ENCODE measurements at places on chromosomes 16 and 17.

- DNase-seq: no peak
Observed at GRCh38 chr17:49110509-49110908, 22.1 kb upstream of the B4GALNT2 start.

GRCh38 chr17:7589891-7590691, at the start of gene SOX15:
Gene SOX15, minus strand, starts transcription at chr17:7590094. Its CDS starts 418 bp downstream, at chr17:7589676.
- DNase-seq: no peak

- no peak for DNase-seq
Observed at GRCh38 chr17:62592341-62593099, 35.0 kb upstream of the MRC2 start.

GRCh38 chr16:4679156-4679849, 14.1 kb upstream of the NUDT16L1 start:
- DNase-seq: no peak

DNA sequence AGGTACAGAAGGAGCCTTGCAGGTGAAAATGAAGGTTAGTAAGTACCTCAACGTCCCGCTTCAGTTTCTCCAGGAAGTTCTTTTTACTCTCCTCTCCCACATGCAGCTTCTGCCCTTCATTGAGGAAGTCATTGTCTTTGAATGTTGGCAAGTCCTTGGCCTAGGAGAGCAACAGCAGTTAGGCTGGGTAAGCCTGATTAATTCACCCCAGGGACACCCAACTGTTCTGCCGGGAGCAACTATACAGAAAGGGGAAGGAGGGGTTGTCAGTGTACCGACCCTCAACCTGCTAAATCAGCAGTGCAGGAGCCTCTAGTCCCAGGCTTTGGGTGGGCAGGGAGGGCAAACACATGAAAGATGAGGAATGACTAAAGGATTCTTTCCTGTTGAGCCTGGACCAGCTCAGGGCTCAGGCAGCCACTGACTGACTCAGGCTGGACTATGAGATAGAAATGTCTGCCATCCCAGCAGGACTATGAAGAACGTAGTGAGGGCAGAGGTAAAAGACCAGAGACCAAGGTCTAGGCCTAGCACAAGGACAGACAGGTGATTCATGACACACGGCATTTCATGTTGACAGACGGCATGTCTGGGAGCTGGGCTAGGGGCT, 21.6 kb downstream of the PIP4K2B start:
- no peak for DNase-seq

- no peak for DNase-seq
Observed at GRCh38 chr16:89690392-89690901, 4.0 kb downstream of the CDK10 start.

- no peak for DNase-seq
Observed at GRCh38 chr17:49255125-49255524, 24.5 kb upstream of the PHOSPHO1 start.

DNA sequence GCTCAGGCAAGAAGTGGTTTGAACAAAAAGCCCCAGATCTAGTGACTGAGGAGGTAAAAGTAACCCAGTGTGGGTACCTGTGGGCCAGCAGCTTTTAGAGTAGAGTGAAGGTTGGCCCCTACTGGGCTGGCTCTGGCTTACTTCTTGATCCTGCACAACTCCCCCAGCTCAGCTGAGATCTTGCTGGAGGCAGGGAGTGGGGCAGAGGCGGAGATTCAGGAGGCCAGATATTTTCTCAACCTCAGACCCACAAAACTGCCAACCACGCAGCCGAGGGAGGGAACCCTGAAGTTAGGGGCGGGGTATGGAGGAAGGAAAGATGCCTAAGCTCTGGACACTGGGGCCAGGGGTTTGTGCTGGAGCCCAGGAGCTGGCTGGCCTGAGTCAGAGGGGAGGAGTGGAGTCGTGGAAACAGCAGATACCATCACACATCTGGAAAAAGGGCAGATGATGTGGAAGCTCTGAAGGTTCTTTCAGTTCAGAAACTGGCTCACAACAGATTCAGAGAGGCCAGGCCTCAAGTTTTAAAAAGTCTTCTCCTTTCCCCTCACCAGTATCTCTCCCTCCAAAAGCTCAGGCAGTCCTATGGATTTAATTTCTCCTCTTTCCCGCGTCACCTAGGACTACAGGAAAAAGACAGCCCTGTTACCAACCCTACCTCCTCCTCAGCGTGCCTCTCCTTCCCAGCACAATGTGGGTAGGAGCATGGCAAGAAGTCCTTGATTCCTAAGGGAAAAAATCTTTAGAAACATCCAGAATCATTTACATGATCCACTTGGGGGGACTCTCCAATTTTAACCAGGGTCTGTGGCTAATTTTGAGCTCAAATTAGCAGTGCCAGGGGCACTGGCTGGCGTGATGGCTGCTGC, 48.1 kb downstream of the MYO18A start:
- peak; percentile 72 for DNase-seq

- no peak for DNase-seq
Observed at GRCh38 chr16:51989637-51990230, 557.2 kb downstream of the TOX3 start.

DNA sequence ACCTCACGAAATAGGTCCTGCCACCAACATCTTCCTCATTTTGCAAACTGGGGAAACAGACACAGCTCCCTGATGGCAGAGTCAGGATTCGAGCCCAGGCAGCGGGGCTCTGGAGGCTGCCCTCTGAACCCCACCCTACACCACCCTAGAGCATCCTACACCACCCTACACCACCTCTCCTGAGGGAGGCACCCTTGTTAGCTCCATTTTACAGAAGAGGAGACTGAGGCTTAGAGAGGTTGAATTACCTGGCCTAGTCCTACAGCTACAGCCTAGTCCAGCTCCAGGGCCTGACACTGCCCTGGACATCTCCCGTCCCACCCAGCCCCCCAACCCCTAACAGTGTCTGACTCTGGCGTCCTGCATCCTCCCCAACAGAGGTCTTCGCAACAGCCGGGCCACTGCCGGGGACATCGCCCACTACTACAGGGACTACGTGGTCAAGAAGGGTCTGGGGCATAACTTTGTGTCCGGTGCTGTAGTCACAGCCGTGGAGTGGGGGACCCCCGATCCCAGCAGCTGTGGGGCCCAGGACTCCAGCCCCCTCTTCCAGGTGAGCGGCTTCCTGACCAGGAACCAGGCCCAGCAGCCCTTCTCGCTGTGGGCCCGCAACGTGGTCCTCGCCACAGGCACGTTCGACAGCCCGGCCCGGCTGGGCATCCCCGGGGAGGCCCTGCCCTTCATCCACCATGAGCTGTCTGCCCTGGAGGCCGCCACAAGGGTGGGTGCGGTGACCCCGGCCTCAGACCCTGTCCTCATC, 3.2 kb upstream of the NECAB2 start:
- no peak for DNase-seq

DNA sequence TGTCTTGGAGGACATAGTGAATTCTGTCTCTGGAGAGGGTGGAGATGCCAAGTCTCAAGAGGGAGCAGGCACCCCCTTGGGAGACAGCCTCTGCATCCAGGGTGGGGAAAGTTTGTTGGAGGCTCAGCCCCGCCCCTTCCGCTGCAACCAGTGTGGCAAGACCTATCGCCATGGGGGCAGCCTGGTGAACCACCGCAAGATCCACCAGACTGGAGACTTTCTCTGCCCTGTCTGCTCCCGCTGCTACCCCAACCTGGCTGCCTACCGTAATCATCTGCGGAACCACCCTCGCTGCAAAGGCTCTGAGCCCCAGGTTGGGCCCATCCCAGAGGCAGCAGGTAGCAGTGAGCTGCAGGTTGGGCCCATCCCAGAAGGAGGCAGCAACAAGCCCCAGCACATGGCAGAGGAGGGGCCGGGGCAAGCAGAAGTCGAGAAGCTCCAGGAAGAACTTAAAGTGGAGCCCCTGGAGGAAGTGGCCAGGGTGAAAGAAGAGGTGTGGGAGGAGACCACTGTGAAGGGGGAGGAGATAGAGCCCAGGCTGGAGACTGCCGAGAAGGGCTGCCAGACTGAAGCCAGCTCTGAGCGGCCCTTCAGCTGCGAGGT, 5.2 kb downstream of the ZNF646 start:
- no peak for DNase-seq

- DNase-seq: no peak
Observed at GRCh38 chr16:77500934-77501664, 66.3 kb upstream of the ADAMTS18 start.

GRCh38 chr16:85564277-85565051, 48.7 kb upstream of the GSE1 start:
- DNase-seq: no peak

DNA sequence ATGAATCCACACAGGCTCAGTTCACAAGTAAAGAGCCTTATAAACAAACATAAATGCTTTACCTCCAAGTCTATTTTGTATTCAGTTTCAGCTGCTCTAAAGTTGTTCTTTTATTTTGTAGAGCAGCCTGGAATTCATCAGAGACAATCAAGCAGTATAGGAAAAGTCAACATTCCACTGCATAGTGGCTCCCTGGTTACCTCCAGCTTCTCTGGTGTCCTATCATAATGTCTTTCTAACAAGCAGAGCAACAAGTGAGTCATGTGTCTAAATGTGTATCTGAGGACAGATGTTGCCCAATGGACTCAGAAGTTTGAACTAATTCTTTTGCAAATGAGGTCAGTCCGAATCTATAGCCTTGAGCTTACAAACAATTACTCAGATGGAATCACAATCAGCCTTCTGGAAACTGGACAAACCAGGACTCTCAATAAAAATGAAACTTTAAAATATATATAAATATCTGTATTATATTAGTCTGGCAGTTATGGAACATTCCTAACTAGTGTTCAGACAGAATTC, 292.0 kb upstream of the TOM1L1 start:
- no peak for DNase-seq

- no peak for DNase-seq
Observed at GRCh38 chr17:75114552-75115314, 5.0 kb downstream of the ARMC7 start.

GRCh38 chr17:6380915-6381438, 53.9 kb downstream of the AIPL1 start:
- DNase-seq: no peak

DNA sequence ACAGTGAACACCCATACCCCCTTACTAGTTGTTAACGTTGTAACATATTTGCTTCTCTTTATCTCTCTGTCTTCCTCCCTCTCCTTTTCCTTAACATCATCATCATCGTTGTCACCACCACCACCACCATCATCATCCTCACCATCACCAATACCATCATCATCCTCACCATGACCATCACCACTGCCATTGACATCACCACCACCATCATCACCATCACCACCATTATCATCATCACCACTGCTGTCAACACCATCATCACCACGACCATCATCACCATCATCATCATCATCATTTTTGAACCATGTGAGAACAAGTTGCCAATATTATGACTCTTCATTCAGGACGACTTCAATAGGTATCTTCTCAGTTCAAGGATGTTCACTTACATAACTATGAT, 35.5 kb downstream of the SHISA6 start:
- no peak for DNase-seq

DNA sequence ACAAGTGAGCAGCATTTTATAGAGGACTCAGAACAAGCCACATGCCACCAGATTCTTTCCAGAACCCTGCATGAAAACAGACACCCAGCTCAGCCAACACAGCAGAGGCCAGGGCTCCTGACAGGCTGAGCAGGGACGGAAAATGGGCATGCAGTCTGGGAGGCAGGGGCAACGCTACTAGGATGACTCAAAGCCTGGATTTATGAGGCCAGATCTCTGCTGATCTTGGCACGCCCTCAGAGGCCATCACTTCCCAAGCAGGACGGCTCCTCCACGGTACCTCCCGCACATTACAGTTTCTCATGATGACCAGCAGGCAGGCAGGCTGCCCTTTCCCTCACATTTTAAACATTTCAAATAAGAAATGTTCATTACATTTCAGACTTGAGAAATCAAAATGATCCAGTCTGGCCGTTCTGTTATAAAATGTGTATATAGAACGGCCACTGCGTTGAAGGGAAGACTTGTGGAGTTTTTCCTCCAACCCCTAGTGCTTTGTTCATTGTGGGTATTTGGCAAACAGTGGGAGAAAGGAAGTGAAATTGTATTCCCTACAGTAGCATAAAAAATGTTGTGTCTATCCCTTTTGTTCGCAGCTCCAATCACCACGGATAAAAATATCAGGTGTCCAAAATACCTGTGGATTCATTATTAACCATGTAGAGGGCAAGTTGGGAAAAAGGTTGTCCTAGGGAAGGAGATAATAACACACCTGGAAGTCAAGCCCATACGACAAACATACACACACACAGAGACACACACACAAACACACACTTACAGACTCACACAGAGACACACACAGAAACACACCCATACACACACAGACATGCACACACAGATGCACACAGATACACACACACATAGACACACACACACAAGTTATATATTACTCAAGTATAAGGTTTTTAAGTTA, 64.8 kb upstream of the ADAMTS18 start:
- DNase-seq: peak; percentile 27

- no peak for DNase-seq
Observed at GRCh38 chr16:89498839-89499238, 8.5 kb upstream of the ANKRD11 start.

DNA sequence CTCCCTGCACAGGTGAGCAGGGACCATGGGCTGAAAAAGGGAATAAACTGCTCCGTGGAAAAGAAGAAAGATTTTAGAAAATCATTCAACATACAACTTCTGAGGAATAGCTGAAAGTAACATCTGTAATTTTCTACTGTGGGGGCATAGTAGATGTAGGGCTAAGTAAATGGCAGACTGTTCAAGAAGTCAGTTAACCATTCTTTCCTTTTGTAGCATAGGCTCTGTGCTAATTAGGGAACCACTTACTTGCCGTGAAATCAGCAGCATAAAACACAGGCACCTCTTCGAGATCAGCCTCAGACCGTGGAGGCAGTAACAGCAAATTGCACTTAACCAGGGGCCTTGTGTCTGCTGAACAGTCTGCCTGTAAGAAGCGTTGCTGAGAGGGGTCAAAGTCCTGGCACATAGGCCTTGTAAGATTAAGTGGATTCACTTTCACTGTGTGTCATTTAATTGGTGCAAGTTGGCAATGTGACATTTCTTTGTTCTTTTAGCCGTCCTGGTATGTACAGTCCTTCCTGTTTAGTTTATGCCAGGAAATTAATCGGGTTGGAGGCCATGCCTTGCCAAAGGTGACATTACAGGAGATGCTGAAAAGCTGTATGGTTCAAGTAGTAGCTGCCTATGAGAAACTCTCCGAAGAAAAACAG, 10.4 kb downstream of the COG1 start:
- DNase-seq: no peak

DNA sequence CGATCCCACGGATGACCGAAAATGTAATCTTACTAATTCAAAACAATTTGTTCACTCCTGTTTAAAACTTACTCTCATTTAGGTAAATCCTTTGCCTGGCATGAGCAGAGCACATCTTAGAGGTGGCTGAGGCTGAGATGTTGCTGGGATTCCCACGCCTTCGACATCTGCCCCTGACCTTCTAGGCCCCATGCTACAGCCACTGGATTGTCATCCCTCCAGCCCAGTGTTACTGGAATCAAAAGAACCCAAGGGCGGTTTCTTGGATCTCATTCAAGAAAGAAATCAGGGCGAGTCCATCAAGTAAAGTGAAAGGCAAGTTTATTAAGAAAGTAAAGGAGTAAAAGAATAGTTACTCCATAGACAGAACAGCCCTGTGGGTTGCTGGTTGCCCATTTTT, 64.5 kb upstream of the SHISA6 start:
- no peak for DNase-seq

DNA sequence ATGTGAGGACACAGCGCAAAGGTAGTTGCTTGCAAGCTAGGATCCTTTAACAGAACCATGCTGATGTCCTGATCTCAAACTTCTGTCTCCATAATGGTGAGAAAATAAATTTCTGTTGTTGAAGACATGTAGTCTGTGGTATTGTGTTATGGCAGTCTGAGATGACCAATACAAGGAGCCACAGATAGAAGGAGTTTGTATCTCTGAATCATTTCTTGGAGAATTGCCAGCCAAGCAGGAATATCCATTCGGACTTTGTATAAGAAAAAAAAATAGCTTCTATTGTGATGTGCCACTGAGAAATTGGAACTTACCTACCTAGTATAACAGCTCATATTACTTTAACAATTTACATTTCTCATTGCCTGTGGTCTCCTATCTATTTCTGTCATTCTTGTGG, 447.6 kb upstream of the CA10 start:
- no peak for DNase-seq
